A549 (cell line): ENCODE measurements at places on chromosomes 6 and 20.

DNA sequence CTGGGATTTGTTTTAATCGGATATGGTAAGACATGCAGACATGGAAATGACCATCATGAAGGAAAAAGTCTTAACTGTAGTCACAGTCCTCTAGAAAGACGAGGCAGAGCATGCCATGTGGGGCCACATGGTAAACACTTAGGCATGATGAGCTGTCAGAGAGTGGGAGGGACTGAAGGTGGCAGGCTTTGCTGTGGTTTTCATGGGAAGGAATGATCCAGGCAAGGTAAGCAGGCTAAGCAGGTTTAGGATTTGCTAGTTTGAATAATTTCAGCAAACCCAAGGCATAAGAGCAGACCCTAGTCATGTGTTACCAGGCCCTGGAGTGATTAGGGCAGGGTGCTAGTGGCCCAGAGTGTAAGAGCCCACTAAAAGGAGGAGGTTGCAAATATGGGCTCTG is 47.2 kb upstream of the STMND1 start:
- DNase-seq: no peak

- no peak for DNase-seq
Measured at GRCh38 chr6:83539678-83540077, 27.3 kb downstream of the PRSS35 start.

GRCh38 chr6:51706086-51706485 is 381.3 kb downstream of the PKHD1 start:
- no peak for DNase-seq

- DNase-seq: no peak
Measured at GRCh38 chr6:46704562-46704961, 16.9 kb downstream of the TDRD6 start.

- no peak for DNase-seq
Measured at GRCh38 chr20:50269091-50270033, 78.7 kb downstream of the CEBPB start.

GRCh38 chr6:46058951-46059350 is 43.3 kb upstream of the CLIC5 start:
- no peak for DNase-seq
